IMR-90 (cell line): ENCODE measurements at places on chromosomes 3 and 15. TPM values are rescaled to one million over a fixed set of nuclear protein-coding genes. Genes with fewer than 3 reads are reported as not detected.

GRCh38 chr3:61820306-61820992, 259.1 kb downstream of the PTPRG start:
- no peak for DNase-seq

DNA sequence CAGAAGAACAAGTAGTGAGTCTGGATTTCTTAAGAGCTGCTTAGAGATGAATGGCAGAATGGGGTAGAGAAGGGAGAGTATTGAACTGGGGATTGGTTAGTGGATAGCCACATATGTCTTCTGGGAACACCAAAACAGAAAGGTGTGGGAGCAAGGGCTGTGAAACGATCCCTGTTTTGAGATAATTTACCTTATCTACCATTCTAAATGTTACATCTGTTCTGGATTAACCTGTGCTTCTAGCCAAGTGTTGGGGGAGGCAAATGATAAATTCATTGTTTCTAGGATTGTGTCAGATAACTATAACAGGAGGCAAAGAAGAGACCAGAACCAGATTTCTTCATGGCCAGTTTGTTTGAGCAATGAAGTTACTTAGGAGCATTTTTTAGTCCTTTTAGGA, 8.4 kb downstream of the NR1D2 start:
- no peak for DNase-seq

GRCh38 chr15:70036585-70037291, 61.0 kb downstream of the TLE3 start:
- DNase-seq: no peak

The LRRC31 gene
- not detected in 2 replicates for total RNA-seq

DNA sequence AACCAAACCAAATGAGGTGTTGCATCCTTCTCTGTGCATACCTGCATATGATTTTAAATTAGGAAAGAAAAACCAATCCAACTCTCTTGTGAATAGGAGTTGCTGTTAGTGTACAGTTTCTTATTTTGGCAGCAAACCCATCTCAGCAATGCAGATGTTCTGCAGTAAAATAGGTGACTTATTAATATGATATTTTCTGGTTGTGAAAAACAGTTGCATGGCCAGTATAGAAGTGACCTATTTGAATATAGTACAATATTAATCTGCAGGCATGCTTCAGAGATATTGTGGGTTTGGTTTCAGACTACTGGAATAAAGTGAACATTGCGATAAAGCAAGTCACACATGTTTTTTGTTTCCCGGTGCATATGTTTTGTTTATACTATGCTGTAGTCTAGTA, 42.2 kb downstream of the AKAP13 start:
- no peak for DNase-seq

The PRRT3 gene
- total RNA-seq: 0.72 and 1.4 TPM in 2 replicates

DNA sequence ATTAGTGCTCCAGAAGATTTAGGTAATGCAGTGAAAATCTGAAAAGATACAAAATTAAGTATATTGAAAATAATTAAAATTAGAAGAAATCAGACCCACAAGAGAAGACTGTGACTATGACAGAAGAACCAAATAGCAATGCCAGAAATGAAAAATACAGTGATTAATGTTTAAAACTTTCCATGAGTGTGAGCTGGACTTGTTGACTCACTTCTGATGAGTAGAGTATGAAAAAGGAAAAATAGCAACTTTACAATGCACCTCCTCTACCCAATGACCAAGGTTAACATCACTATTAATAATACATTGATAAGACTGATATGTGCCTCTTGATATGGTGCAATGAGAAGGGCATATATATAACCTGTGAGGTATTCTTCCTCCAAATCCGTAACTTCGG, 39.3 kb upstream of the SLC22A13 start:
- peak; percentile 47 for DNase-seq

DNA sequence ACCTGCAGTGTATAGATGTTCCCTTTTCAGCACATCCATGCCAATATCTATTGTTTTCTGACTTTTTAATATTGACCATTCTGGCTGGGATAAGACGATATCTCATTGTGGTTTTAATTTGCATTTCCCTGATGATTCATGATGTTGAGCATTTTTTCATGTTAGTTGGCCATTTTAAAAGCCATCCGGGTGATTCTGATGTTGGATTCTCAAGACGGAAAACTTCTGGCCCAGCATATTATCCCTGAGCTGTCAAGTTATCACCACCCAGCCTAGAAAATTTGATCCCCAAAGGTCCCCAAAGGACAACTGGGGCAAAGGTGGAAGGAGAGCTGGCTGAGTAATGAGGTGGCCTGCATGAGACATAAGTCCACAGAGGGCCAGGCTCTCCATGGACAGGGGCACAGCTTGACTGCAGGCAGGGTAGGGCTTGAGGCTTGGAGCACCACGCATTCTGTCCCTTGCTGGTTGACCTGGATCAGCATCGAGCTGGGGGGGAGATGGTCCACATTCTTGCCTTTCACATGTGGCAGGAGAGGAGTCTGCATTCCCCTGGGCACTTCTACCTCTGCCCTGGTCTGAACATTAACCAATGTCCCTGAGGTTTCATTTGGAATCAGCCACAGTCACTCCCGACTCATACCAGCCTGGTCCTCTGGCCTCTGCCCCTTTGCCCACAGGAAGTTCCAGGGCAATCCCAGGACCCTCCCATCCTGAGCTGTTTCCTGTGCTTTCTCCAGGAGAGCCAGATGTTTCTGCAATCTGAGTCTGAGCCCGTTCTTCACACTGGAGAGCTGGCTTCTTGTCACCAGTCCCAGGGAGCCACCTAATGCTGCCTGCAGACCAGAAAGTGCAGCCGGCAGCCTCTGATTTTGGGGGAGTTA, 69.2 kb downstream of the ISG20 start:
- no peak for DNase-seq

DNA sequence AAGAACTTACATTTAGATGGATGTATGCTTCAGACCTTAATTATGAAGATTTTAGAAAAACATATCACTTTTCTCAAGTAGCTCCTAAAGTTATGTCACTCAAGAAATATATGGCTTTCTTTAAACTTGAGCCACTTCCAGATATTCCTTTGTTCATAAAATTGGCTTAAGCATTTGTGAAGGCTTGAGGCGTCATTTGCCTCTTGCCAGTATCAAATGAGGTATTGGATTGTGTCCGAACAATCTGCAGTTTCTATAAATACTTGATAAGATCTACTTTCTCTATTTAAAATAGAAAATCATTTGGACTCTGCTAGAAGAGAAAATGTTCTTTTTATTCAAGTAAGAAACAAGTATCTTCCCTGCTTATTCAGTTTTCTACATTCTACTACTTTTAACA, 102.6 kb downstream of the RSL24D1 start:
- DNase-seq: no peak

GRCh38 chr3:71201939-71202338, 381.6 kb downstream of the FOXP1 start:
- DNase-seq: peak; percentile 78

GRCh38 chr3:151962912-151963311, 89.5 kb downstream of the SUCNR1 start:
- DNase-seq: no peak

- no peak for DNase-seq
Measured at GRCh38 chr3:132783152-132783551, 60.9 kb upstream of the NPHP3 start.

DNA sequence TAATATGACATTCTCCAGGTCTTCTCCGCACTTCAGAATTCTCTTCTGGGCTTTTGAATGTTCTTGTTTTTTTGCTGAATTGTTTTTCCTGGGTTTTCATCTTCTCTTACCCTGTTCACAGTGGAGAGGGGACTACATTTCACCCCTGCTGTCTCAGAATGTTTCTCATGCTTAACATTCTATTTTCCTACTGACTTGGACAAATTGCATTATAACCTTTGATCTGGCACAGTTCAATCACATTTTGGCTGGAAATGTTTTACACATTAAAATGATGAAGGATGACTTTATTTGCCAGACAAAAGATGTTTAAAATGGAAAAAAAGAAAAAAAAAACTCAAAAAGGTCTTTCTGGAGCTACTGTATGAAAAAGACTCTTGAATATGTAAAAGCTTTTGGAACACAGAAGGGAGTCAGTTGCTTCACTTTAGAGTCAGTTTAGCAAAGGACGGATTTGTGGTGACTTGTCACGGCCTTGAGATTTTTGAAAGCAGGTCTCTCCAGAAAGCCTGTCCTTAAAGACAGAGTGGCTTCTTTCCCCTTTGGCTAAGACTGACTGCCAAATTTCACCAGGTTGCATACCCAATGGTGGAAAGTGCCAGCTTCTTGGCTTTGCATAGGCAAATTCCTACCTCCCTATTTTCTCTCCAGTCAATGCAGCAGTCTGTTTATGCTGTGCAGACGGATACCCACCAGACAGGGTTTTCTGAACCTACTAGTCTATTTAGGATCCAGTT, 401.0 kb upstream of the TBL1XR1 start:
- no peak for DNase-seq

The SCAANT1 gene
- total RNA-seq: not detected in 2 replicates

DNA sequence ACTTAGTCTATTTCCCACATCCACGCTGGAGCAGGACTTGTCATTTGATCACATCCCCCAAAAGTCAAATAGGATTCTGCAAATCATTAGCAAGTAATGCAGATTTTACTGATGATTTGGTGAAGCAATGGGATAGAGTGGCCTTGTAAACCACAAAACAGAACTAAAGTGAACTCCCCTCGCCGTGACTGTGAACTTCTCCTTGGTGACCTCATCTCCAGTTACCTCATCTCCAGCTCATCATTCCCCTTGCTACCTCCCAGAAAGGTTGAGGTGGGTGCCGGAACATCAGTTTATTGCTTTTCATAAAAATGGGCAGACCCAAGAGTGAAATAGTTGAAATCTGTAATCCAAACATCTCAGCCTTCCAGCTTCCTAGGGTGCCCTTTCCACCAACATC, 36.7 kb upstream of the ADPGK start:
- DNase-seq: no peak

DNA sequence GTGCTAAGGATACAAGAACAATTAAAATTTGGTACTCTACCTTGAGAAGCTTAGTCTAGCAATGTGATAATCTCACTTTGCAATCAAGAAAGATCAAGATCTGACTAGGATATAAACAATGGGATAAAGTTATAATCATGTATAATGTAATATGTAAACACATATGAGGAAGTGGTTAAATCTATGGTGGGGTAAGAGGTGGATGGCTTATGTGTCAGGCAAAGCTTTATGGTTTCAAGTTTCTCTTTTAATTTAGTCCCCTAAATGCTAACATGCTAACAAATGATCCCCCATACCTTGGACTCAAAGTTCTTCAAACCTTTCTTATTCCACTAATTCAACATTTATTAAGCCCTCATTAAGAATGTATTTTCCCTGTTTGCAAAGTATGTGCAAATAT, 2.5 kb downstream of the RSL24D1 start:
- DNase-seq: peak; percentile 37

DNA sequence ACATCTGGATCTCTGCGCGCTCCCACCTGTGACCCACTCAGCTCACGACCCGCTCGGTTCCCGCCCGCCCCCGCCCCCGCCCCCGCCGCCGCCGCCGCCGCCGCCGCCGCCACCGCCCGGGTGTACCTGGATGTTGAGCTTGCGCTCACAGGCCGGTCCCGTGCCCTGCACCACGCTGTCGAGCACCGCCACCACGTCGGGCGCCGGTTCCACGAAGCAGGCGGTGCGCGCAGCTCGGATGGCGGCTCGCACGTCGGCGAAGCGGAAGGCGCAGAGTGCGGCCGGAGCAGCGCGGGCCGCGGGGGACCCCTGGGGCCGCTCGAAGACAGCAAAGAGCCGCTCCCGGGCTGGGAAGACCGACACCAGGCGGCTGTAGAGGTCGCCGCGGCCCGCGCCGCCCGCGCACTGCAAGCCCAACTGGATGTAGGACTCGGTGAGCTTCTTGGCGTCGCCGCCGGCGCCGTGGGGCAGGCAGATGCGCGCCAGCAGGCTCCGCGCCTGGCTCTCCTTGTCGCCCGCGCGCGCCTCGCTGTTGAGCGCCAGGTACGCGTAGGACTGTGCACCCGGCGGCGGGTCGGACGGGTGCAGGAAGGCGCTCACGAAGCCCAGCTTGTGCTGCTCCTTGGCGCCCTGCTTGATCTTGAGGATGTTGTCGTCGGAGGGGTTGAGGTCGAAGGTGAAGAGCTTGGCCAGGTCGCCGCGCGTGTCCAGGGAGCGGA, 1.1 kb downstream of the PLXND1 start:
- DNase-seq: peak; percentile 51

GRCh38 chr3:107284612-107285011, 92.6 kb upstream of the CCDC54 start:
- peak; percentile 52 for DNase-seq

DNA sequence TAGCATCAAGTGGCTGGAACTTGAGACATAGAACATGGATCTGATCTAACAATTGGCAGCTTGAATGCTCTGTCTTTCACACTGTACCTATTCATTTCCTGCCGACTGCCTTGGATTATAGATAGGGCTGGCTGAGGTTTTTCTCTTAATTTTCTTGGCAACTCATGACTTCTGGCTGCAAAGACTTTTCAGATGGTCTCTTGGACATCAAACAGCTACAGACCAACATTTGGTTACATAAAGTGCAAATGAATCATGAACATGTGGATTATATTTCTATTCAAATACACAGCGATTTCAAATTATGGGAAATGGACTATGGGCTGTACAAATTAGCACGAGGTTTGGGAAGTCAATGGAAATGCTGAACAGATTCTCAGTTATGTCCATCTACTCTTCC, 26.2 kb upstream of the IL16 start:
- no peak for DNase-seq

GRCh38 chr15:34721802-34722438, 32.9 kb downstream of the GJD2 start:
- DNase-seq: peak; percentile 40

DNA sequence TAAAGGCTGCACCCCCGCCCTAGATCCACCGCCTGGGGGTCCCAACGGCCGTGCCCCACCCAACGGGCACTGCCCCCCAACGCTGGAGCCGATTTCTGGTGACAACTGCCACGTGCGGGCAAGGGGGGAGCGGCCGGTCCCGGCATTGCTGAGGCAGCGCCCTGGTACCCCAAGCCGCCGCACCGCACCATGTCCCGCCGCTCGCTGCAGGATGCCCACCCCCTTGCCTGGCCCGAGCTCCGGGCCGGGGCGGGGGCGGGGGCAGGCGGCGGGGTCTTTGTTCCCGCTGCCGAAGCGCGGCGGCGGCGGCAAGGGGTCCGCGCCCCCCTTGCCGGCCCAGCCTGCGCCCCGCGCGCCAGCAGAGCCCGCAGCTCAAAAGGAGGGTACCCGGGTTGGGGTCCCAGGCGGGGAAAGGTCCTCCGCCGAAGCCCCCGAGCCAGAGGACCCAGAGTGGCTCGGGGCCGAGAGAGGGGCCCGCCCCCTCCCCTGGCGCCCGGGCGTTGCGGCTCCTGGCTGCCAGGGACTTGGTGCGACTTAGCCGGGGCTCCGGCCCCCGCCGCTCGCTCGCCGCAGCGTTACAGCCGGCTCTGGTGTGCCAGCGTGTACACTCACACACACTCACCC, 678 bp downstream of the SEMA7A start:
- DNase-seq: no peak

DNA sequence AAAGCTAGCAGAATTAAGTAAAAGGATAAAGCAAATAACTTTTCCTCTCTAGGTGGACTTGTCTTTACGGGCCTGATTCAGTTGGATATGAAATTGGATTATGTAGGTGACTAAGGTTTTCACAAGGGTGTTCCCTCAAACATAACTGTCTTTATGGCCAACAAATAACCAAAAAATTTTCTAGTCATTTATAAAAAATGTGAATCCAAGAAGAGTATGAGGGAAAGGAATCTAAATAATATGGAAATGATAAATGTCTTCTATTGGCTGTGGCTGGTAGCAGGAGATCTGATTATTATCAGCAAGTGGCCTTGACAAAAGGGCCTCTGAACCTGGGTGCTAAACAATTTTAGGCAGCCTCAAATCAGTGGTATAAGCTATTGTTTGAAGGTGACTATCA, 594.0 kb upstream of the UBE2E2 start:
- DNase-seq: no peak
